Stimulated activated CD4-positive, alpha-beta T cell treated with anti-CD3 and anti-CD28 coated beads, Interleukin-4, amount 100 ng/mL, for 4 hours (primary cell): ENCODE measurements at places on chromosomes 16 and 17.

DNA sequence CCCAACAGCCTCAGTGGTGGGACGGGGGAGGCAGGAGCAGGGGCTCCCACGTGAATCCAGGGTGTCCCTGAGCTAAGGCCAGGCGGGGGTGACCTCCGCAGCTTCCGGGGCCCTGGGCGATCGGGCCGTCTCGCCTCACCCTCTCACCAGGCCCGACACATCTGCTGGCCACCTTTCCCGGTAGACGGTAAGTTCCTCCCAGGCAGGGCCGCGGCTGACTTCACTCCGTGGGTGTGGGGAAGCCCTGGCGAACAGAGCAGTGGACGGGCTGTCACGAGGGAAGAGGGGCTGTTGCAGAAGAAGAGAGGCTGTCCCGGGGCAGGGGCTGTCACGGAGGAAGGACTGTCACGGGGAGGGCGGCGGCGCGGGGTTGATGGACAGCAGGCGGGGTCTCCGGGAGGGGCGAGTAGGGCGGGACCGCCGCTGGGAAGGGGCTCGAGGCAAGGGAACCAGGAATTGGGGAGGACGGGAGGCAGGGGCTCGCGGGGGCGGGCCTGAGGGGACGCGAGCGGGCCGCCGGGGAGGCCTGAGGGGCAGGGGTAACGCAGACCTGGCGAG lies 498 bp downstream of the PKMYT1 start:
- DNase-seq, result no peak

DNA sequence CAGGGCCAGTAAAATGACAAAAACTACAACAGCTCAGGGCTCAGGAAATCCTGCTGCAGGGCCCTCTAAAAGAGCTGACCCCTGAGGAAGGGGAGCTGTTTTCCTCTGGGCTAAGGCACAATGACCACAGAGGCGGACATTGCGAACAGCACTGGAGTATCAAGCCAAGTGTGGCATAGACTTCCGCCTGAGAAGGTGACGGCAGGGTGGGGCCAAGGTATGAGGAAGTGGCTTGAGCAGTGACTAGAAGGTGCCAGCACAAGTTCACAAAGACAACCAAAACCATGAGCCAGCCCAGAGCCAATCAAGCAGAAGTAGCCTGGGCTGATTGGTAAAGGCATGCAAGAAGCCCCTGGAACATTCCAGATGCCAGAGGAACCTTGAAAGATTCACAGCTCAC lies 13.9 kb downstream of the ERN2 start:
- DNase-seq, result no peak

GRCh38 chr17:39962642-39963220 lies at the start of gene GSDMA:
Gene GSDMA (plus strand): TSS chr17:39963004. CDS start chr17:39965688, 2,684 bp downstream.
- DNase-seq, result peak; percentile 56

DNA sequence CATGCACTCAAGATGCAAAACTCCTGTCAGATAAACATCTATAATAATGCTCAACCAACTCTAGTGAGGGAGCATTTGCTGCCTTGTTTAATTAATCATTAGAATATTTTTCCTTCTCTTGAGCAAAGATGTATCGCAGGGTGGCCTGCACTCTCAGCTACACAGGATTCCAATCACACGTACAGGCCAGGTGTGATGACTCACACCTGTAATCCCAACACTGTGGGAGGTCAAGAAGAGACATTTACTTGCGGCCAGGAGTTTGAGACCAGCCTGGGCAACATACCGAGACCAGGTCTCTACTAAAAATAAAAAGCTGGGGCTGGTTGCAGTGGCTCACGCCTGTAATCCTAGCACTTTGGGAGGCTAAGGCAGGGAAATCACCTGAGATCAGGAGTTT lies 49.1 kb downstream of the ARHGAP17 start:
- DNase-seq, result no peak
